Bronchus fibroblast of lung (primary cell): ENCODE measurements at places on chromosomes 3 and 15. TPM values are rescaled to one million over a fixed set of nuclear protein-coding genes. Genes with fewer than 3 reads are reported as not detected.

SAXO2 gene
- total RNA-seq = under 0.01 and 0.50 TPM in 2 replicates

GP5 gene
- total RNA-seq = under 0.01 TPM in 1 of 2 replicates, not detected in the other

GP9 gene
- total RNA-seq = not detected in 2 replicates

GABRR3 gene
- total RNA-seq = not detected in 2 replicates

ACKR2 gene
- total RNA-seq = under 0.01 and 0.50 TPM in 2 replicates

TMEM40 gene
- 0.34 TPM in 1 of 2 replicates, not detected in the other for total RNA-seq

HTR3C gene
- not detected in 2 replicates for total RNA-seq

WDR93 gene
- 0.15 TPM in 1 of 2 replicates, not detected in the other for total RNA-seq

SLC6A11 gene
- total RNA-seq = not detected in 2 replicates

CTXN2 gene
- not detected in 2 replicates for total RNA-seq

ACOX2 gene
- total RNA-seq = 5.4 and 6.4 TPM in 2 replicates

SLC4A7 gene
- 15.9 and 16.8 TPM in 2 replicates for total RNA-seq

IL17RB gene
- 0.17 TPM in 1 of 2 replicates, not detected in the other for total RNA-seq

OR5H15 gene
- not detected in 2 replicates for total RNA-seq

CD80 gene
- total RNA-seq = not detected in 2 replicates

MITF gene
- total RNA-seq = 4.6 and 5.4 TPM in 2 replicates

TRA2B gene
- 234 and 235 TPM in 2 replicates for total RNA-seq

P3H2 gene
- 6.4 and 7.3 TPM in 2 replicates for total RNA-seq

SLC15A2 gene
- total RNA-seq = 0.15 and 0.17 TPM in 2 replicates

SPATA12 gene
- total RNA-seq = under 0.01 and 0.15 TPM in 2 replicates

JMJD7 gene
- 5.9 and 6.6 TPM in 2 replicates for total RNA-seq

EPHA3 gene
- total RNA-seq = 0.15 and 0.17 TPM in 2 replicates

ALDH1A3 gene
- total RNA-seq = 8.5 and 16.0 TPM in 2 replicates

ABI3BP gene
- 4.7 and 11.9 TPM in 2 replicates for total RNA-seq

SMCO1 gene
- total RNA-seq = 0.15 and 0.34 TPM in 2 replicates

SYNPR gene
- total RNA-seq = not detected in 2 replicates

ADCY5 gene
- under 0.01 and 0.15 TPM in 2 replicates for total RNA-seq

BCL2A1 gene
- not detected in 2 replicates for total RNA-seq

CPN2 gene
- not detected in 2 replicates for total RNA-seq

LRRC2 gene
- total RNA-seq = under 0.01 TPM in 2 replicates

ACTRT3 gene
- 3.6 and 3.7 TPM in 2 replicates for total RNA-seq

ISL2 gene
- 1.6 and 2.4 TPM in 2 replicates for total RNA-seq

CLEC3B gene
- 19.9 and 23.4 TPM in 2 replicates for total RNA-seq

MYL3 gene
- not detected in 2 replicates for total RNA-seq

GOLGA6A gene
- not detected in 2 replicates for total RNA-seq

AHSG gene
- total RNA-seq = not detected in 2 replicates

NAALADL2 gene
- 1.0 and 3.4 TPM in 2 replicates for total RNA-seq

RUVBL1 gene
- total RNA-seq = 89.3 and 91.7 TPM in 2 replicates

TMCO5A gene
- not detected in 2 replicates for total RNA-seq
